ENCODE measurements at places on chromosomes 16 and 17. TPM values are rescaled to one million over a fixed set of nuclear protein-coding genes. Genes with fewer than 3 reads are reported as not detected.

- no peak for DNase-seq
These were observed 126.2 kb downstream of the WSCD1 start for GRCh38 chr17:6196355-6196754.

DNA sequence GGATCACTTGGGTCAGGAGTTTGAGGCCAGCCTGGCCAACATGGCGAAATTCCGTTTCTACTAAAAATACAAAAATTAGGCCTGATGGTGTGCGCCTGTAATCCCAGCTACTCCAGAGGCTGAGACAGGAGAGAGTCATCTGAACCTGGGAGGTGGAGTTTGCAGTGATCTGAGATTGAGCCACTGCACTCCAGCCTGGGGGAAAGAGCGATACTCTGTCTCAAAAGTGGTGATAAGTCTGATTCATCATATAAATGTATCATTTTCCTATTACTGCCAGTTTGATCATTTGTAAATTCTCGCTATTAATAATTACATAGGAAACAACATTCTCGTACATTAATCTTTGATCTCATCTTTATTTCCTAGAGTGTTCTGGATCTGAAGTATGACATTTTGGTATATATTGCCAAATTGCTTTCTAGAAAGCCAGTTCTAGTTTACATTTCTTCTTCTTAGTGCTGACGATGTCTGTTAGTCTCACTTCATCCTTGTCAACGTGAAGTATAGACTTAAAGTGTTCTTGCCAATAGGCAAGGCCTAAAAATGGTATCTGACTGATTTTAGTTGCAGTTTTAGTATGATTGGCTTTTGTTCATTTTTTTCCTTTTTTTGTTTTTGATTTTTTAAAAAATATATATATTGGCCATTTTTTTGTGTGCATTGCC is 9.7 kb downstream of the RABEP1 start:
- no peak for DNase-seq

DNA sequence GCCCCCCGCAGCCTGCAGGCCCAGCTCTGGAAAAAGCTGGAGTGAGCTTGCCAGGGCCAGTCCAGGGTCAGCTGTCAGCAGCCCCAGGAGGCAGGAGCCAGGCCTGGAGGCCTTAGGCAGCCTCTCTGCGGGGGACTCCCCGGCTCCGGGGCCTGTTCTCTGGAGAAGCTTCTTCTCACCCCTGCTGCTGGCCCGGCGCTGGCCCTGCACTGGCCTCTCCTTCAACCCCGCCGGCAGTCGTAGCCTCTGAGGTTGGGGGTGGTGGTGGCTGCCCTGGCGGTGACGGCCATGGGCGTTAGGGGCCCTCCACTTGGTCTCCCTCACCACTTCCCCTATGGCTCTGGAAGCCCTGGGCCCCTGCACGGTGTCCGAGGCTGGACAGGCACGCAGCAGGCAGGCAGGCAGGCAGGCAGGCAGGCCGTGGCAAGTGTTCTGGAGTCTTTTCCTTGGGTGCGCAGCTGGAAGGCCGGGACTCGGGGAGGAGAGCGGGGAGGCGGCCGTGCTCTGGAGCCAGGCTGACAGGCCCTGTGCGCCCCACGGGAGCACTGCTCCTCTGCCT is 2.1 kb downstream of the FOXF1 start:
- DNase-seq, result no peak

GRCh38 chr17:33848433-33848832 is 406.7 kb upstream of the CCL2 start:
- no peak for DNase-seq

GRCh38 chr17:78697554-78698343 is 84.3 kb downstream of the CYTH1 start:
- no peak for DNase-seq

DNA sequence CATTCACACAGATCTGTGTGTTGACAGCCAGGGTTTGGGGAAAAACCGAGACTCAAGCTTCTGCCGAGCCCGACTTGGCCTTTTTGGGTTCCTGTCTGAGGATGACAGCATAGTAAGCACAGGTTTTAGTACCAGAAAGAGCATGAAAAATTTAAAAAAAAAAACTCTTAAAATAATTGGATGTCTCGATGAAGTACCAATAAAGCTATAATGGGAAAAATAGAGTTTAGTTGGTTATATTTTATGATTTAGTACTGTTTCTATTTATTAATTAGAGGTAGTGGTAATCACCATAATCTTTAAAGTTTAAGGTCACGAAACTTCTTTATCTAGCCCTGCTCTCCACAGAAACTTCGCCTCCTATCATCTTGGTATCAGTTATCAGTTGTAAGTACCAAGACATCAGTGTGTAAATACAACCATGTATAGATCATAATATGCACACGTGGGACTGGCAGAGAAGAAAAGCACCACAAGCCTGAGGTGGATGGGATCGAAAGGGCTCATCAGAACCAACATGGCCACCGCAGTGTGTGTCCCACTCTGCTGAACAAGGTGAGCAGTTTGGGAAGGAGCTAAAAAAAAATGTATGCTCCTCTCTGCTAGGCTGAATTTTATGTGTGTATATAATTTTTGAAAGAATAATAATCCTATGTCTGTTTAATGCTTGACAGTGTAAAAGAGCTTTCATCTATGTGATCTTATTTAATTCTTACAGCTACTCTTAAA is 14.4 kb upstream of the EEF2K start:
- no peak for DNase-seq

ALOX12 gene
- 0.19 TPM for polyA plus RNA-seq

DNA sequence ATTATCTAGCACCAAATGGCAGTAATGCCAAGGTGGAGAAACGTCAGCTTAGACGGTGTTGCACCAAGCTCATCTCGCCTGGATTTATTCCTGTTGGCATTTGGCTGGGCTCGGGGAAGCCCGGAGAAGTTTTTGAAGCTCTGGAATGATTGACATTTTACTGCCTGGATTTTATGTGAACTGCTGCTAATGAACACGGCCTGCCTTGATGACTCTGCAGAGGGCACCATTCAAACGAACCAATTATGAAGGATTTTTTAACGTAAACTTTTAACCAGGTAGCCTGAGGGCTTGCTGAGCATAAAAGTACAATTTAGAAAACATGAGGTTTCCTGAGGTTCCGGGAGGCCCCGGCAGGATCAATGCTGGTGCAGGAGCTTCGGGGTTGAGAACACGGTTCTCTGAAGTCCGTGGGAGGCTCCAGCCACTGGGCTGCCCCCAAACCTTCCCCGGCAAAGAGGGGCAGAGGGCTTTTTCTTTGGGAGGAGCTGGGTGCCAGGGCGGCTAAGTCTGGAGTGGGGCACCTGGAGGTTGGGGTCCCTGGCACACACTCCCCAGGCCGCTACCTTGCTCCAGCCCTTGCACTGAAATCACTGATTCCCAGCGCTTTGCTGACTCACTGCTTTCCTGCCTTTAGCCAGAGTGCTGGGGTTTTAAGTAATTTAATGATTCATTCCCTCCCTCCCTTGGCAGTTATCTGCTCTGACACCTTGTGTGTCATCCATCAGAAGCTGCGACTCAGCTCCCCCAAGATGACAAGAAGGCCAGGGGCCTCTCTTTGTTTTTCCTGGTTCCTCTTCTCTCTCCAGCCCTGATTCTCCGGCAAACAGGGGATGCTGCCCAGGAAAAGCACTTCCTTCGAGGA is 161.2 kb upstream of the IRX3 start:
- DNase-seq, result peak; percentile 32

GRCh38 chr16:3149630-3150345 is 15.0 kb downstream of the ZNF213 start:
- no peak for DNase-seq

- DNase-seq, result no peak
These were observed 88.8 kb upstream of the ANKFN1 start for GRCh38 chr17:56064506-56064905.

GRCh38 chr16:73890186-73891128 is 406.2 kb upstream of the PSMD7 start:
- DNase-seq, result no peak

GRCh38 chr17:80795090-80795580 is 196.5 kb upstream of the CHMP6 start:
- no peak for DNase-seq

DNA sequence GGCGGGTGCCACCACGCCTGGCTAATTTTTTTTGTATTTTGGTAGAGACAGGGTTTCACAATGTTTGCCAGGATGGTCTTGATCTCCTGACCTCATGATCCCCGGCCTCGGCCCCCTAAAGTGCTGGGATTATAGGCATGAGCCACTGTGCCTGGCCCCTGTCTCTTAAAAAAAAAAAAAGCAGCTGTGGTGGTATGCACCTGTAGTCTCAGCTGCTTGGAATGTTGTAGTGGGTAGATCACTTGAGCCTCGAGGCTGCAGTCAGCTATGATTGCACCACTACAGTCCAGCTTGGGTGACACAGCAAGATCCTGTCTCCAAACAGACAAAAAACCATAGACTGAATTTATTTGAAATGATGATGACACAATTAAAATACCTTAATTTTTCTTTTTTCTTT is 24.3 kb downstream of the CDK12 start:
- peak; percentile 73 for DNase-seq

GRCh38 chr17:81580481-81580880 is 28.3 kb upstream of the FAAP100 start:
- DNase-seq, result no peak

MYL11 gene
- polyA plus RNA-seq, result not detected

MED1 gene
- polyA plus RNA-seq, result 27.1 TPM

GRCh38 chr17:81298991-81299738 is 4.1 kb upstream of the SLC38A10 start:
- DNase-seq, result no peak

GRCh38 chr16:76443973-76444372 is 166.8 kb downstream of the CNTNAP4 start:
- DNase-seq, result no peak

KRTAP3-2 gene
- polyA plus RNA-seq, result not detected

GRCh38 chr17:82320140-82320840 is 2.9 kb upstream of the CD7 start:
- no peak for DNase-seq

DNA sequence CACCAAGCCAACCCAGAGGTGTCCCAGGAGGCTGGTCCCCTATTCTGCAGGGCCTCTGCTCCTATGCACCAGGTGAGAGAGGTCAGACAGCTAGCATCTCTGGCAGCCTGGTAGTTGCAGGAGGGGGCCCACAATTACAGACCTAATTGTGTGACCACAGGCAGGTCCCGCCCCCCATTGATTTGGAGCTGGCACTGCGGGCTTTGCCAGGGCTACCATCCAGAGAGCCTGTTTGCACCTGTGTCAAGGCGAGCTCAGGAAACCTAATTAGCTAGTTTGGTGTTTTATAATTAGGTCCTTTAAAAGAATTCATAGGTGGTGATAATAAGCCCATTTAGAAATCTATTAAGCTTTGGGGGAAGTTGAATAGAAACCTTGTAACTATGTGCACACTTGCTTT is 90.2 kb downstream of the MRM1 start:
- no peak for DNase-seq

GRCh38 chr16:31009120-31009519 is 1.3 kb downstream of the STX1B start:
- DNase-seq, result no peak

GRCh38 chr16:17828012-17828411 is 357.3 kb upstream of the XYLT1 start:
- DNase-seq, result no peak

DNA sequence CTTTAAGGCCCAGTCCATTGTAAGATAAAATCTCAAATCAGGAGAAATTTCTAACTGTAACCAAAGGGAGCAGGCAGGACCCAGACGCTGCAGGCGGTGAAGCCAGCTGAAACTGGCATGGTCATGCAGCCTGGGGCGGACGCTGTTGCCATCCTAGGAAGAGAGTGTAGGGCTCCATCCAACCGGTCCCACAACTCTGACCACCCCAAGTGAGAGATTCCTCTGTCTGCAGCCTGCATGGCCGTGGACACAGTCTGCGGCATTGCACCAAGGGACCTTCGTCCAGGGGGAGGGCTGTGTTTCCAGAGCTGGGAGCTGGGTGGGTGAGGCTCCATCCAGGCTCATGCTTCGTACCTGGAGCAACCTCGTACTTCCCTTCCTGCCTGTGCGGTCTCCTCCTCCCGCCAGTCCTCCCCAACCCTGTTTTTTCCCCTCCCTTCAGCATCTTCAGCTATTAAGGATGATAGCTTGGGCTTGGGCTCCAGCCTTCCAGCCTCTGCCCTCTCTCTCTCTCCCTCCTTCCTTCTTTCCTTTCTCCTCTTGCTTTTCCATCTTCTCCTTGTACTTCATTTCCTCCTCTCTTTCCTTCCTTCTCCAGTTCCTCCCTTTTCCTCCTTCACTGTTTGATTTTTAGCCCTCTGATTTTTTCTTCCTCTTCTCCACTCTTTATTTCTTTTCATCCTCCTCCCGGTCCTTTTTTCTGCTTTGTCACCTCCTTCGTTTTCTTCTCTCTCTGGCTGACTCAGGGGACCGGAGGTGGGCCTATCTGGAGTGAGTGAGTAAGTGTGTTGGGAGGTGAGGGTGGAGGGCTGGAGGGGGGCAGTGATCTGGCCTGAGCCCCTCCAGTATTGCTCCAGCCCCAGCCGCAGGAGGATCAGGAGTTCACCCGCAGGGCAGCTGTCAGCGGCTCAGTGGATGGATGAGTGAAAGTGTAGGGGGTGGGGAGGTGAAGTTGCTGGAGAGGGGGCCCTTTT is 17.0 kb upstream of the LHX1 start:
- DNase-seq, result no peak

DNA sequence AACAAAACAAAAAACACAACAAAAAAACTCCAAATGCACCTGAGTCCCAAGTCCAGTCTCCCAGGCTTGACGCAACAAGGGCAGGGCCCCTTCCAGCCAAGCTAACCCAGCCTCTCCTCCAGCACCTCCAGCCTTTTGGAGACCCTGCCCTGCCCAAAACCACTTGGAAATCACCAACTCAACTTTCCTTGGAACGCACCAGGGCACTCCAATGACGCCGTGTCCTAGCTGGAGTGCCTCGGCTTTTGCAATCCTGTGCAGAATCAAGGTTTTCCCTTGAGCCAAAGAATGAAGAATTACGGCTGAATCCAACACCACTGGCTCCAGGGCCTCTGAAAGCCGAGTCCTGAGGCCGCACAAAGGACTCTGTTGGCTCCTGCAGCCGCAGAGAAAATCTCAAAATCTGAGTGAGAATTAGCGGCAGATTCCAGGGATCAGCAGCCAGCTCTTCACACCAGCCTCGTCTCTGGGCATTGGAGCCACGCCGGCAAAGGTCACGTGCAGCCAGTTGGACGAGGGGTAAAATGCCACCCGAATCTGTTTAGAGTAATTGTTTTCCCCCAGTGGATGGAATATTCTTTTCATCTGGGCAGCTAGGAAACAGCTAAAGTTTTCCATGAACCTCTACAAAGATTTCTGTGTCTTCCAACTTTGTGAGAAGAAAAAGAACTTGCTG is 9.7 kb upstream of the BAIAP2 start:
- DNase-seq, result no peak

DNA sequence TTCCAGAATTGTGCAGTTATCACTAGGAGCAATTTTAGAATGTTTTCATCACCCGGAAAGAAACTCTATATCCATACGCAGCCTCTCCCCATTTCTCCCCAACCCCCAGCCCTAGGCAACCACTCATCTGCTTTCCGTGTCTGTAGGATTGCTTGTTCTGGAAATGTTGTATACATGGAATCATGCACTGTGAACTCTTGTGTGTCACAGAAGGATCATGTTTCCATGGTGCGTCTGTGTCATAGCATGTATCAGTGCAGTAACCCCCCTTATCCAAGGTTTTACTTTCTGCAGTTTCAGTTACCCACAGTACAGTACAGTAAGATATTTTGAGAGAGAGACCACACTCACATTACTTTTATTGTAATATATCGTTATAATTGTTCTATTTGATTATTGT is 299.4 kb downstream of the CPPED1 start:
- DNase-seq, result no peak
